Effector CD4-positive, alpha-beta T cell (primary cell): ENCODE measurements at places on chromosomes 12 and 14.
A peak's percentile ranks its signal among the peaks of the same experiment; 100 is the strongest.

DNA sequence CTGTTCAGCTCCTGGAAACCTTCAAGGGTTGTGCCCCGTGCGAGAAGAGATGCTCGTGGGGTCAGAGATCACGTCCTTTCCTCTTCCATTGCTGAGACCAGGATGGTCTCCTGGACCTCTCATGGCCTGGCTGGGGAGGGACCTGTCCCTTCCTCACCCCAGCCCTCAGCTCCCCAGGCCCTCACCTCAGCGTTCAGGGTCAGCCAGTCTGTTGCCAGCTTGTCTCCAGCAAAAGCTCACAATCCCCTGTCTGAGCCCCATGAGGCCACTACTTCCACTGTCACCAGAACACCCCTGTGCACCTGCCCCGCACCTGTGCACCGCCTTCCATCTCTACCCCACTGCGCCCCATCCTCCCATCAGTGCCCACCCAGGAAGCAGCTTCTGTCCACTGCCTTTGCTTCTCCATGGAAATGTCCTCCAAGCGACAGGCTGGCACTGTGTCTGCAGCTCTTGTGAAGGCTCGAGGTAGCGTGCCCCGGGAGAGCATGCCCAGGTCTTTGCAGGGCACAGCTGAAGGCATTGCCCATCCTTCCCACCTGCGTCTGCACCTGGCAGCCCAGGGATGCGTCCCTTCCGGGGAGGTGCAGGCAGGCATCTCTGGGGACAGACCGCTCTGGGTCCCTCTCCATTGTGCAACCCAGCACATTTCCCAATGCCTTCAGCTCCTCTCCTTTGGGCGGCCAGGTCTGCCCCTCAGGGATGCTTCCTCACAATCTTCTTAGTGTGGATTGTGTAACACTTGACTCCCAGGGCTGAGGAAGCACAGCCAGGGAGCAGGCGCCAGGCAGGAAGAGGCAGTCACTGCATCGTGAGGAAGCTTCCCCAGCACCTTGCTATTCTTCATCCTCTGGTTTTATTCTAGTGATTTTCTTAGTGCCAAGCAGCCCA lies 179.6 kb downstream of the ADGRD1 start:
- DNase-seq = no peak

DNA sequence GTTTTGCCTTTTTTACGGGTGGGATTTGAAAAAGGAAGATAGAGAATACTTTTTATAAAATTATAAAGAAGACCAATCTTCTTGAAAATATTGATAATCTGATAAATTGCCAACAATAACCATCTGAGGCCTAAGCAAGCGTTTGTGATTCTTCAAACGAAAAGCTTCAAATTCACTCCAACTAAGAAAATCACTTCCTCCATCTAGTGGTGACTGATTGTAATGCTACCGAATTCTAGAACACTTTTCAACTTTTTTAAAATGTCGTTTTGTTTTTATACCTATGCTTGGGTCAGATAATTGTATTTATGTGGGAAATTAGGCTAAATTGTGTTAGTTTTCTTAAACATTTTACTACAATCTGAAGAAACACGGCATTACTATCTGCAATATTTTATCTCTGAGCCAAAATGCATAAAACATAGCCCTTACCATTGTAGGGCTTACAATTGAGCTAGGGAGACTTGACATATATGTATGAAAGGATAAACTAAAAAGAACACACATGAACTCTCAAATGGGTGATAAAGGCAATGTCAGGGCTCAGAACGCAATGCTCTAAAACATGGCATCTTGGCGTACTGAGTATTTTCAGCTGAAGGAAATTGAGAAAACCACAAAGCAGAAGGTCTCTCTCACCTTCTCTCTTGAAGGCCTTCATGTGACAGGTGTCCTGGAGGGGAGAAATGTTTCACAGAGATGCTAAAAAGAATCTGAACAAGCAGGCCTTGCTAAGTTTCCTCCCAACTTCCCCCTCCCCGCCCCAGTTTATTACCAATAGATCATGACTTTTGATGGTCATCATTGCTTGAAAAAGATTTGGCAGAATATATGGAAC lies 36.8 kb upstream of the G2E3 start:
- DNase-seq = no peak

GRCh38 chr12:1838994-1839365 lies 18.6 kb downstream of the LRTM2 start:
- no peak for DNase-seq

- DNase-seq = peak; percentile 84
These were observed 16.8 kb downstream of the MMP14 start for GRCh38 chr14:22852940-22853767.

GRCh38 chr14:75147423-75148071 lies 20.7 kb upstream of the NEK9 start:
- DNase-seq = no peak
